CD4-positive, alpha-beta T cell treated with Interleukin-17A for 4 hours (primary cell): ENCODE measurements at places on chromosomes 6 and 20.

- no peak for DNase-seq
Observed at GRCh38 chr6:22361576-22361975, 64.7 kb upstream of the PRL start.

GRCh38 chr20:36866164-36866563 lies 9.8 kb upstream of the TLDC2 start:
- DNase-seq = no peak

DNA sequence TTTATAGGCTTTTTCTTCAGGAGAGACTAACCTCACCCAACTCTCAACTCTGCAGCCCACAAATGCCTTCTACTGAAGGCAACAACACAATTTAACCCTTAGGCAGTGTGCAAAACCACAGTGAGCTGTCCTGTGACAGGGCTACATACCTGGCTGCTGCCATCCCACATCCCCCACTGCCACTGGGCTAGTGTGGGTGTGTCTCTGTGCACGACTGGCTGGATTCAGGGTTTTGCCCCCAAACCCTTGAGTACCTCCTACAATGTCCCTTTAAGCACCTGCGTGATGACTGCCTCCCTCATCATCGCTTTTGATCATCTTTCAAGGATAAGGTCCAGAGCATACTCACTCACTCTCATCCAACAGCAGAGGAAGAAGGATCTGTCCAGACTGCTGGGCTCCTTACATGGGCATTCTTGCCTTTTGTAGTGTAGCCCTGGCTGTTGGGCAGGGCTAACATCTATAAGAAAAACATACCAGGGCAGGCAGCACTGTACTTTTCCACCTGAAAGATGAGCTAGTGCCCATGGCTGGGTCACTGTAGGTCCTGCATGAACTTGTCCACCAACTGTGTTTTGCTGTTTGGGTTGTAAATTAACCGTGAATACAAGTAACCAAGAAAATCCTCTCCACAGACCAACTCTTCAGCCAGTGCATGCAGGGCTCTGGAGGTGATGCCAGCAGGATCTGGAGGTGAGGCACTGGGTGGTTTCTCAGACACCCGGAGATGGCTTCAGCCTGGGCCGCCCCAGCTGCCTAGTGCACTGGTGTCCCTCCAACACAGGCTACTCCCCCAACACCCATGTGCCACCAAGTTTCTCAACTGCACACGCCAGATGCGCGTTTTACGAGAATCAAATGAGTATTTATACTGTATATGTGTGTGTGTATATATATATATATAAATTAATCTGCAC lies 45.2 kb downstream of the PLCG1 start:
- DNase-seq = no peak

DNA sequence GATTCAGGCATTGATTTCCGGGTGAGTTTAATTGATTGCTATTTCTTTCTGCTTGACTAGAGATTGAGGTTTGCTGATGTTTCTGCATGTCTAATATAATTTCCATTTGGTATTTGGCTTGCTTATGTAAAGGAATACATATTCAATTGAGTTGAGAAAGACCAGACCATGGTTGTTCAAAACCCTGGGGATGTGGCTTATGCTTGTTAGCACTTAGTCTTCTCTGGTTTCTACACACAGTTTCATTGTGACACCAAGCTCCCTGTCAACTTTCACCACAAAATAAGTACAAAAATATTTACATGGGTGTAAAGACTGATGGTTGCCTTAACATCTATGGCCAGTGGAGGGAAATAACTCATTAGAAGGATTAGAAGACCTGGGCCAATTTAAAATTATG lies 209.6 kb downstream of the CDH26 start:
- DNase-seq = no peak

GRCh38 chr6:110408901-110409300 lies 6.5 kb downstream of the DDO start:
- DNase-seq = no peak
